ENCODE measurements at places on chromosomes 7 and 10.

- no peak for DNase-seq
Observed at GRCh38 chr7:23211589-23211988, 29.7 kb downstream of the NUP42 start.

DNA sequence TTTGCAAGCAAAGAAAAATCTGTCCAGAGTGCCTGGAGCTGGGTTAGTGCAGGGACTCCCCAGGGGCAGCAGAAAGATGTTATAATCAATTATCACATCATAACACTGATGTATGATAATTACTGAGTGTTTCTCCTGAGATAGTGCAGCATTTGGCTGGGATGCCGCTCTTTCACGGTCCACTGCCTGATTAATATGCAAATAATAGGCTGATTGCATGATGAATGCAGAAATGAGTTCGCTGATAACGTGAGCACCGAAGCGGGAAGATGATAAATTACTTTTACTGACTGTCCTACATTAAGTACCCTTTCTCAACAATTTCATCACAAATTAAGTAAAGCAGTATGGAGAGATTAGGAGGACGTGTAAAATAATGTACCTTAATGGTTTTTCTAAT is 71.4 kb upstream of the SH2B2 start:
- no peak for DNase-seq

- DNase-seq, result no peak
Observed at GRCh38 chr10:119896061-119896655, 3.6 kb downstream of the SEC23IP start.

DNA sequence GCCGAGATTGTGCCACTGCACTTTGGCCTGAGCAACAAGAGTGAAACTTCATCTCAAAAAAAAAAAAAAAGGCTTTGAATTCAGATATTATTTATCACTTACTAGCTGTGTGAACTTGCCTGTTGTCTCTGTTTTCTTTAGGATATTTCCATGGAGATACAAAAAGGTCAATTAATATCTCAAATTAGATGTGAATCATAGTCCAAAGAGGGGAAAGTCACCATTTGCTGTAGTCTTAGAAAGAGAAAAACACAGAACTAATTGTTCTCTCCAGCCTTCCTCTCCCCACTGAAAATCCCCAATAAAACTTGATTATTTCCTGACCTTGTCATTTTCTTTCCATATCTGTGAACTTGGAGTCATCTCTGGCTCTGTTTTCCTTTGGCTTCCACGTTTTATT is 21.2 kb downstream of the HEPACAM2 start:
- DNase-seq, result no peak

DNA sequence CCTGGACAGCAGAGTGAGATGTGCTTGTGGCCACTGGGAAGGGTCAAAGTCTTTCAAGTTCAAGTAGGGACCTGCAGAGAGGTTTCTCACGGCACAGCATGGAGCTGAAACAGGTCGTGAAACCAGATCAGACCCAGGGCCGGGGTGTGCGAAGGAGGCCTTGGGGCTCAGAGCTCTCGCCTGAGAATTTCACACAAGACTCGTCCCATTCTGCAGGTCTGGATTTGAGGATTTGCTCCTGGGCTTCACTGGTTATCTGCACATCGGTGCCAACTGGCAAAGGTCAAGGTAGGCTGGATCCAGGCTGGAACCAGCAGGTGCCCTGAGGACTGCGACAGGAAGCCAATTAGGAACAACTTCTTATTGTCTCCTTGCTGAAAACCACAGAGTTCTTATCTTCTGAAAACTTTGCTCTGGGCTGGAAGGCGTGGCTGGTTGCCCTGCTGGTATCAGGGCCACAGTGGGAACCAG is 24.0 kb upstream of the GTF2I start:
- no peak for DNase-seq

DNA sequence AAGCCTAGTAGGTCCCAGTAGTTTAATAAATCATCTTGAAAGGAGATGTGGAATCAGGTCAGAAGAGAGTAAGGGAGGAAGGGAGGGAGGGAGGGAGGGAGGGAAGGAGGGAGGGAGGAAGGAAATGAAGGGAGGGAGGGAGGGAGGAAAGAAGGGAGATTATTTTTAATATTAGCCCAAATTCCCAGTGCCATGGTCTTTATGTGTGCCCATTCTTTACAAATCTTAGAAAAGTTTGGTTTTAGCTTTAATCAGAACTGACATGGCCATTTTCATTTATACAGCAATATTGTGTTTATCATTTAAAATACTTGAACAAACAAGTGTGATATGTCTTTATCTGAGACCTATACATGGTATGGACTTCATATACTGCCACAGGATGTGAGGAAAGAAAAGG is 86.8 kb downstream of the GAD2 start:
- no peak for DNase-seq

Measured in forelimb muscle (tissue), 1 donor.